DMS 273 treated with DMSO at 0.1 percent for 48 hours (cell line): ENCODE measurements at places on chromosomes 2 and 18.

- DNase-seq, result no peak
Observed at GRCh38 chr18:24930478-24930877, 421.5 kb downstream of the ZNF521 start.

DNA sequence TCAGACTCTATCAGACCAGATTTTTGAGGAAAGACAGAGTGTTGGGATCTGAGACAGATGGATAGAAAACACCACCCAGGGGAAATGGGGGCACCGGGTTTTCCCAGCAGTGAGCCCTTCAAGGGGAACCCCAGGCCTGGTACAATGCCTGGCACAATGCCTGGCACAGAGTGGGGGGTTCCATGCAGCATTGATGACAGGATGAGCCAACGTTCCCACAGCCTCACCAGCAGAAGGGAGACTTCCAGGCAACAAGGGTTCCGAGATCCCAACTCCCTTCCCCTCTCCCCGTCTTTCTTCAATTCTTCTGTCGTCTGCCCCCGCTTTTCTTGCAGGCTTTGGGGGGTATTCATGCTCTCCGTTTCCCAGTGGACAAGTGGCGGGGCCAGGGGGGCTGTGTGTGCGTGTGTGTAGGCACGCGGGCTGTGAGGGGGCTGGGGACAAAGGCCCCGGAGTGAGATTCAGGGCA, 132.1 kb upstream of the HAAO start:
- no peak for DNase-seq

DNA sequence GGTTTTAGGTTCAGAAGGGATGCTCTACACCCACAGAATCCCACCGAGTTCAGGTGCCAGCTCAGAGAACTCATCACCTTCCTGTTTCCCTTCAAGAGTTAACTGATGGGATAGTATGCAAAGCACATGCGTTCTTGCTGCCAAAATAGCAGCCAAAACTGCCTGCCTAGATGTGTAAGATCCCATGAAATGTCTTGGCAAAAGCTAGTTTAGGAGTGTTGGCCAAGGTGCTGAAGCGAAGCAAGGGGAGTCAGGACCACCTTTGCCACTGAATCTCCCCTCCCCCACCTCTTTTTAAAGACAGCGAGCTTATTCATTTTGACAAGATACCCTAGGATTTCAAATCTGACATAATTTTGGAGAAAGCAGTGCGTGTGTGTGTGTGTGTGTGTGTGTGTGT, 2.1 kb downstream of the DOCK10 start:
- DNase-seq, result no peak

DNA sequence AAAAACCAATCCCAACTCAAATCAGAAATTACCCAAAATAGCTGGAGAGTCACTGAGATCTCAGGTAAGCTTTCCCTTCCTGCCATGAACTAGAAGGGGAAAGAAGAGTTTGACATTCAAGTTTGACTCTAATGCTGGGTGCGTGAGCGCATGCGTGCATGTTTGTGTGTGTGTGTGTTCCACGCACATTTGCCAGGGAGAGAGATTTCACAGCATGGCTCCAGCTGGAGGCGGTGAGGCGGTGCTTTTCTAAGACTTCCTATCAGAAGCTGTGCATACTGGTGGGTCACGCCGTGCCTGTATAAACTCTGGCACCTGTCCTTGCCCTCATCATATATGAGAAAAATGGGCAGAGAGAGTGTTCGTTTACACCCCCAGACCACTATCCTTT, 116.2 kb downstream of the MSH2 start:
- no peak for DNase-seq

DNA sequence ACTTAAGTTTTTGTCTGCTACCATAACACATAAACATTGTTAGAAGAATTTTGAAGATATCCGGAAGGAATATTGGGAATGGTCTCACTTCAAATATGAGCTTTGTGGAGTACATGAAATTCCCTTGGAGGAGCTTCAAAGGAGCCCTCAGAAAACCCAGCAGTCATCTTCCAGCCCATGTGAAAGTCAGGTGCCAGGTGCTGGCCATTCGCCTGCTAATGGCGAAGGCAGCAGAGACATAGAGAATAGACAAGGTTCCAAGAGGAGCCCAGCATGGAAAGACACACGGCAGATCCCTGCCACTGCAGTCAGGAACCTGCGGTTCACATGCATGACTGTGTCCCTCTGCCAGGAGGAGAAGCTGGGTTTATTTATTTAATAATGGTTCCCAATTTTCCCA, 40.0 kb upstream of the EPG5 start:
- DNase-seq, result no peak

GRCh38 chr2:98773907-98774306, 43.0 kb upstream of the MGAT4A start:
- DNase-seq, result no peak

DNA sequence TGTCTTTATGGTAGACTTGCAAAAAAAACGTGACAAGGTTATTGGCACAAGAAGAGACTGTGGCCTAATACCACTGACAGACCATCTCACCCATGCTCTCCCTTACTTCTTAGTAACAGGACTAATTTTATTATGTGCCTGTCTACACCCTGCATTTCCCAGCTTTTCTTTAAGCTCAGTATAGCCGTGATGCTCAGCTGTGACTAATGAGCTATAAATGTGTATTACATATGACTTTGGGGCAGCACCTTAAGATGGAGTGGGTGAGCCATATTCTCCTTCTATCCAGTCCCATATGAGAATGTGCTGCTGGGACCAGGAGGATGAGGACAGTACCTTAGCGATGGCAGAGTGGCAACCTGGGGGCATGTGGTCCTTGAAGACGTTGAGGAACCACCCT, 293.5 kb downstream of the RNF144A start:
- no peak for DNase-seq

DNA sequence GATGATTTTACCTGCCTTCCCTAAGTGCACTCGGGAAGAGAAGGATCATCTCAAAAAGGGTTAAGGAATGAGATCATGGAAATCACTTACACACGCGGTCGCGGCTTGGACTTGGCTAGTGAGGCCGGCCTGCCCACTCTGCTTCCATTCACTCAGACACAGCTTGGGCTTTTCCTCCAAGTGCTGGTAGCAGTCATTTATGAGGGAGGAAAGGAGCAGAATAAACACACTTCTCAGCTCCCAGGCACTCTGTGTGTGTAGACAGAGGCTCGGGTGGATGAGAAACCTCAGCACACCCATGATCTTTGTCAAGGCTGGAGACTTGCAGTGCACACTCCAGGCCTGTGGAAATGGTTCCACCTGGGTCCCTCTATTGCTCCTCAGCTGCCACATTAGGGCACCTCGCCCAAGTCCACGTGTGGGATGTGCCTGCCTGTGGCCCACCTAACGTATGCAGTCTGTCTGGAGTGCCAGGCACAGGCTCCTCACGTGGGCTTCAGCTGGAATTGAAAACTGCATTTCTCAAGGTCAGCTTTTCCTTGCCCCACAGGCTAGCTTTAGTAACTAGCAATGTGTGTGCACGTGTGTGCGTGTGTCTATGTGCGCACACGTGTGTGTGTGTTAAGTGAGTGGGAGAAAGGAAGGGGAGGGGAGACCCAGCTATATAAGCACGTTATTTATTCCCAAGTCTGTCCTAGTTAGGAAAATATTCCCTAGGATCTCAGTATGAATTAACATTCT, 288.4 kb downstream of the SOX11 start:
- DNase-seq, result no peak

DNA sequence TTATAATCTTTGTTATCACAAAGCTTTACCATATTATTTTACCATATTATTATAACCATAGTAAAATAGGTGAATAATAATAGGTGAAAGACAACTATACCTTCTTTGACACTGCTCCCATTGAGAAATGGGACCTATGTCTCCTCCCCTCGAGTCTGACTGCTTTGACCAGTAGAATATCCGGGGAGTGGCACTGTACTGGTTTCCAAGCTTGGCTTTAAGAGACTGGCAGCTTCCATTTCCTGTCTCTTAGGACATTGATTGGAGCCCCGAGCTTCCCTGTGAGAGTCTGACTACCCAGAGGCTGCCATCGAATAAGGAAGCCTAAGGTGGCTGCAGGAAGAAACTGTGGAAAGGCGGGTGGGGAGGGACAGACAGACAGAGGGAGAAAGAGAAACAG, 40.1 kb upstream of the PLEKHM3 start:
- DNase-seq, result no peak

- no peak for DNase-seq
Observed at GRCh38 chr2:10476723-10477442, 28.8 kb upstream of the ODC1 start.

DNA sequence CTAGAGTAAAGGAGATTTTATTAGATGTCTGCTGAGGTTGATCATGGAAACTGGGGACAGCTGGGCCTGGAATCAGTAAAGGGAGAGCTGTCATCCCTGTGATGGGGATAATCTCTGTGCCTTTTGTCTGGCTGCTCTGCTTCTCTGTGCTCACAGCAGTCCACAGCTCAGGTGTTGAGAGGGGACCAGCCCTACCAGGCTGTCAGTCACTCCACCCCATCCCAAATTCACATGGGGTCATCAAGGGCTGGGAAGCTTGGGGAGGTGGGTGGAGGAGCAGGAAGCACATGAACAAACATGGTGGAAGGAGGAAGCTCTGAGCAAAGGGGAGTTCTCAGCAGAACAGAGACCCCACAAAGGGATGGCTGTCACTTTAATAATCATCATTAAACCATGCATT, 13.7 kb upstream of the LRRFIP1 start:
- DNase-seq, result no peak

- peak; percentile 17 for DNase-seq
Observed at GRCh38 chr18:457140-457519, 43.4 kb downstream of the COLEC12 start.

DNA sequence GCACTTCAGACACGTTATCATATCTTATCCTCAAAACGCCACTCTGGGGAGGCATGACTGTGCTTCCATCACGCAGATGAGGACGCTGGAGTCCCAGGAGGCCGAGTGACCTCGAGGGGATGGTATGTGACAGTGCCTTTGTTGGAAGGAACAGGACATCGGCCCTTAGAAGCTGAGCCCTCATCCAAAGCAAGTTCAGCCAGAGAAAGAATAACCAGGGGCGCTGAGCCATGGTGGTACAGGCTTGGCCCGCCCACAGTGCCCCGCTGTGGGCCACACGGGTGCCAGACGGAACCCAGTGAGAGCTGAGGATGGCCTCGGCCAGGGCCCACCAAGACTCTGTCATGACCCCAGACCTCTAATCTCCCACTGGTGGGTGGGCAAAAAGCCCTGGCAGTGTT, 31.3 kb downstream of the HS1BP3 start:
- no peak for DNase-seq

DNA sequence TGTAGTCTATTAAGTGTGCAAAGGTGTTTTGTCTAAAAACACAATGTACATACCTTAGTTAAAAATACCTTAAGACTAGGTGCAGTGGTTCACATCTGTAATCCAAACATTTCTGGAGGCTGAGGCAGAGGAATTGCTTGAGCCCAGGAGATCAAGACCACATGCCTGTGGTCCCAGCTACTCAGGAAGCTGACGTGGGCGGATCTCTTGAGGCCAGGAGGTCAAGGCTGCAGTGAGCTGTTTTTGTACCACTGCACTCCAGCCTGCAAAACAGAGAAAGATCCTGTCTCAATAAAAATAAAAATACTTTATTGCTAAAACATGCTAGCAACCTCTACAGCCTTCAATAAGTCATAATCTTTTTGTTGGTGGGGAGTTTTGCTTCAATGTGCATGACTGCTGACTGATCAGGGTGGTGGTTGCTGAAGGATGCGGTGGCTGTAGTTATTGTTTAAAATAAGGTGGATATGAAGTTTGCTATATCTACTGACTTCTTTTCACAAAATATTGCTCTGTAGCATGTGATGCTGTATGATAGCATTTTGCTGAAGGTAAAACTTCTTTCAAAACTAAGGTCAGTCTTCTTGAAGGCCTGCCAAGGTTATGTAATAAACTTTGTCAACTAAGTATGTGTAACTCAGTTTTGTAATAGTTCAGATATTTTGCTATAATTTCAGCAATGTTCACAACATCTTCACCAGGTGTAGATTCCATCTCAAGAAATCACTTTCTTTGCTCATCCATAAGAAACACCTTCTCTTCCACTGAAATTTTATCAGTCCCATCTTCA, 1238.0 kb upstream of the NRXN1 start:
- no peak for DNase-seq

- DNase-seq, result peak; percentile 42
Observed at GRCh38 chr18:48222118-48222517, 187.1 kb downstream of the ZBTB7C start.

DNA sequence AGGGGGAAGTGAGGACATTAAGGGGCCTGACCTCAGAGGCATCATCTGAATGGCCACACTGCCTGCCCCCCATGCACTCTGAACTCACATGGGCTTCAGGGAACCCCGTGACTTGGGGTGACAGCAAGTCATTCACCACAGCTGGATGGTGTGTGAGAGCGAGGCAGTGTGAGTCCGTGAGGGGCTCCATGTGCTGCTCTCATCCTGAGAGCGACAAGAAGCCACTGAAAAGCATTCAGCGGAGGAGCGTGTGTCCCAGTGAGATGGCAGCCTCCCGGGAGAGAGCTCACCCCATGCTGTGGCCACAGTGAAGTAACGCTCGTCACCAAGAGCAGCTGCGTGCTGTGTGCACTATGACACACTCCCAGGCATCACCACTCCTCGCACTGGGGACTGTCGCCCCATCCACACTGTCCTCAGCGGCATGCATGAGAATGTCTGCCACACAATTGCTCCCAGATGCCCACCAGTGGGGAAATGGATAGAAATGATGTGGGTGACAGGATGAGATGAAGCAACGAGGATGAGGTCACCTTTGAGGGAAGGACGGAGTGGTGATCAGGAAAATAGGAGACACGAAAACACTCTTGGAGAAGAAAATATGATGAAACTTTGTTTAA, 213.0 kb upstream of the RAB6C start:
- no peak for DNase-seq

DNA sequence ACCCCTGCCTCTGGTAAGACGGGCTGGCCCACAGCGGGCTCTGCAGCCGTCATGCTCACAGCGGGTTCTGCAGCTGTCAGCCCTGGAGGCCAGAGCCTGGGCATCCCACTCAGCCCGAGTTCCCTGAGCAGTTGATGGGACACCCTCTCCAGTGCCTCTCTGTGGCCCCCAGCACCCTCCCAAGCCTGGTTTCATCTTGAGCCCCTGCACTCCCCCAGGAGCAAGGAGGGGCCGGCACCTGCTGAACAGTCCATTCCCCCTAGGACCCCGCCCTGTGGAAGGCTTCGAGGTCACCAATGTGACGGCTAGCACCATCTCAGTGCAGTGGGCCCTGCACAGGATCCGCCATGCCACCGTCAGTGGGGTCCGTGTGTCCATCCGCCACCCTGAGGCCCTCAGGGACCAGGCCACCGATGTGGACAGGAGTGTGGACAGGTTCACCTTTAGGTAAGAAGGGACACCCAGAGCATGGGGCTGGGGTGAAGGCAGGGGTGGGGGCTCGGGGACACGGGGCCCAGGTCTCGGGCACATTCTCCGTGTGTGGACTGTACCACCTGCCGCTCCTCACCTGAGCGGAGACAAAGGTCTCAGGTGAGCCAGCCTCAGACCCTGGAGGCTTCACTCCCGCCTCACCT, 34.5 kb downstream of the MTERF4 start:
- DNase-seq, result no peak

- DNase-seq, result no peak
Observed at GRCh38 chr18:2845172-2845571, 1.6 kb upstream of the EMILIN2 start.

- no peak for DNase-seq
Observed at GRCh38 chr2:168454737-168455644, 1.1 kb upstream of the CERS6 start.
